ENCODE measurements at places on chromosomes 2 and 18. TPM values are rescaled to one million over a fixed set of nuclear protein-coding genes. Genes with fewer than 3 reads are reported as not detected.

The CAD gene
- polyA plus RNA-seq = 45.3 TPM

The GAREM1 gene
- 8.9 TPM for polyA plus RNA-seq

The MERTK gene
- polyA plus RNA-seq = 9.1 TPM

The CYB5A gene
- 32.1 TPM for polyA plus RNA-seq

The NTSR2 gene
- polyA plus RNA-seq = not detected

The CDH19 gene
- polyA plus RNA-seq = 3.5 TPM

The FBXO15 gene
- 1.1 TPM for polyA plus RNA-seq

The SYT4 gene
- polyA plus RNA-seq = 0.16 TPM

The ANKRD23 gene
- polyA plus RNA-seq = 2.9 TPM

The ZNF521 gene
- 43.8 TPM for polyA plus RNA-seq

The CEP192 gene
- 16.8 TPM for polyA plus RNA-seq

The SP9 gene
- polyA plus RNA-seq = 0.66 TPM

The SULT1C4 gene
- 16.7 TPM for polyA plus RNA-seq

GRCh38 chr2:263022-263738 lies 652 bp downstream of the SH3YL1 start:
- no peak for DNase-seq

- DNase-seq = no peak
These were observed 29.7 kb downstream of the CCDC141 start for GRCh38 chr2:179020156-179020750.

DNA sequence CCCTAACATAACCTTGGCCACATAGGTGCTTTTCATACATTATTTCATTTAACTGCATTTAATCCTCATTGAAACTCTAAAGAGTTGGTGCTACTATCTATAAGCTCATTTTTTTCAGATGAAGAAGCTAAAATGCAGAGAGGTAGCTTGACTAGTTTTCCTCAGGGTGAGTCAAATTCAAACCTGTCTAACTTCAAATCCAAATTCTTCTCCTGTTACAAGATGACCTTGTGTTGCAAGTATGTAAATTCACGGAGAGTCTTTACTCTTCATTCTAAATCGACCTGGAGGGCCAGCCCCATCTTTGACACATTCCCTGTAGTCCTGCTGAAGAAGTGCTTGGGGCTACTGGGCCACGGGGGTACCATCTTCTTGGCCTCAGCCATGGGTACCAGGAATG lies 8.2 kb upstream of the SETBP1 start:
- no peak for DNase-seq

- DNase-seq = no peak
These were observed 28.4 kb downstream of the M1AP start for GRCh38 chr2:74619651-74620297.

GRCh38 chr2:205107810-205108209 lies 562.5 kb downstream of the PARD3B start:
- no peak for DNase-seq

DNA sequence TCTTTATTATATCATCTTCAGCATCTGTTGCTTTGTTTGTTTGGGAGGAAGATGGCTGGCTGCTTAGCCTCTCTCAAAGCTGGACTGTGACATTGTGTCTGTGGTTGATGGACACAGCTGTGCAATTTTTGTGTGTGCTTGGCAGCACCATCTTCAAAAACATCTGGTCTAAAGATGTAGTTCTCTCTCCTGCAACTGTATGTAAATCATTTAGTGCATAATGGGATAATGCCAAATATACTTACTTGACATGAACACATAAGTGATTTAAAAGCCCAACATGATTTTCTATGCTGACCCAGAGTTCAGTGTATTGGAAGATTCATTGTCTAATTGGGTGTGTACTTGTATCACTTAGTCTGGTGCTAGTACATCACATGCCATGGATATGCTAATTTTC lies 112.2 kb downstream of the MAP4K4 start:
- peak; percentile 72 for DNase-seq

DNA sequence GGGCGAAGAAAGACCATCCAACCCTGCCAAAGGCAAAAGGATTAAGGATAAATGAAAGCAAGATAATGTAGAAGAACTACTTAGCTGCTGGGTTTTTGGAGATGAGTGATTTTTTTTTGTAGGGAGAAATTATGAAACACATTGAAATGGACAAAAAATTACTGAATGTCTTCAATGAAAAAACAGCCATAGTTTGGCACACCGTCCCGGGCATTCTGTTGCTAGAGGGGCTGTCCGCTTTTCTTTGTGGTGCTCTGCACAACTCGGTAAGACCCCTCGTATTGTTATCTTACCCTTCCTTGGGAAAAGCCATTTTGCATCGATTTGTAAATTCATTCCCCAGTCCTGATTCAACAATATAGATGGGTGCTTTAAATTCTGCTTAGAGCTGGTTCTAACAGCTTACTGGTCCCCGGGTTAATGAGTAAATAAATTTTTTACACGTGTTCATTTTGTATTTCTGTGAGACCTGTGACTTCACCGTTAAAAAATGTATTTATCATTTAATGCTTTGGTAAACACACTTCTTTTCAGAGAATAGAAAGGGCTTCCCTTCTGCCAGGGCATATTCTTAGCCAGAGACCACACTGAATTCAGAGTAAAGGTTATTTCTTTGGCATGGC lies 912 bp upstream of the LAPTM4A start:
- DNase-seq = no peak

DNA sequence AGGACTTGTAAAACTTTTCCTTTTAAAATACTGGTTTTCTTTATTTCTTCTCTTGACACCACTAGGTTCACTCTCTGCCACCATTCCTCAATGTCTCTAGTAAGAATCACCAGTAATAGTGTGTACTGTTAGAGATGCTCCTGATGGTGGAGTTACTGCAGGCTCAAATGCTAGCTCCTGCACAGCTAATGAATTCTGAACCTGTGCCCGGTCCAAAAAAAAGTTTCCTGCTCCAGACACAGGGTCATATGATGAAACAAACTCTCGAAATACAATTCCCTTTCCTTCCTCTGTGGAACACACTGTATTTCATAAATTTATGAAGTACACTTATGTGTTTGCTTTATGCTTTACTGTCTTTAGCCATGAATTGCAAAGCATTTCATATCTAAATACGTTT lies 19.2 kb downstream of the PMS1 start:
- peak; percentile 14 for DNase-seq

- no peak for DNase-seq
These were observed 872.6 kb downstream of the BCL11A start for GRCh38 chr2:59680863-59681262.

GRCh38 chr18:7904529-7904928 lies 337.4 kb downstream of the PTPRM start:
- no peak for DNase-seq

DNA sequence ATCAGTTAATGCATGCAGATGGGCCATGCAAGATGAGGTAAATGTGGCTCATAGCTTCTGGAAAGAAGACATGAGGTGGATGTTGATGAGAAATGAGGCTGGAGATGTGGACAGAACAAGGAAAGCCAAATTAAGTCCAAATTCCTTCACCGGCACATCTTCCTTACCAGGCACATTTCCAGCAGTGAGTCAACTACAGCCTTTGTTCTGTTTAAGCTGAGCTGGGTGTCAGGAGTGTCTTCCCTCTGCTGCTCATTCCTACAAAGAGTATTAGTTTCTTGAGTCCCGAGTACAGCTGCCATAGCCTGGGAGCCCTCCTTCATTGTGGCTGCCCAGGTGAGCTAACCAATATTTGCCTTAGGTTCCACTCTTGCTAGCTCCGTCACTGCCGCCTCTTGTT lies 945.0 kb downstream of the SLC4A3 start:
- no peak for DNase-seq

GRCh38 chr2:233643128-233643527 lies 6.9 kb downstream of the UGT1A10 start:
- DNase-seq = no peak

DNA sequence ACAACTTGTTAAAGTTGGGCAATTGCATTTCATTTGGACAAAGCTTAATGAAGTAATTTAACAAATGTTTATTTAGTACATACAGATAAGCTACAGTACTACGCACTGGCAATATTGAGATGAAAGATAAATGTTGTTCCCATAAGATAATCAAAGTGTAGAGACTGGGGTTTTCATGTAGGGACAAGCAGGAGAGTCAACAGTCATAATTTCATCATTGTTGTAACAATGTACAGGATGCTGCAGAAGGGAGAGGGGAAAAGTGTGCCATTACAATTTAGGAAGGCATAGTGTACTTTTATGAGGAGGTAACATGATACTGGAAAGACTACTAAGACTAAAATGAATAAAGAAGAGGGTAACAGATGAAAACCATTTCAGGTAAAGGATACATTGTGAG lies 441.6 kb downstream of the ERBB4 start:
- no peak for DNase-seq

DNA sequence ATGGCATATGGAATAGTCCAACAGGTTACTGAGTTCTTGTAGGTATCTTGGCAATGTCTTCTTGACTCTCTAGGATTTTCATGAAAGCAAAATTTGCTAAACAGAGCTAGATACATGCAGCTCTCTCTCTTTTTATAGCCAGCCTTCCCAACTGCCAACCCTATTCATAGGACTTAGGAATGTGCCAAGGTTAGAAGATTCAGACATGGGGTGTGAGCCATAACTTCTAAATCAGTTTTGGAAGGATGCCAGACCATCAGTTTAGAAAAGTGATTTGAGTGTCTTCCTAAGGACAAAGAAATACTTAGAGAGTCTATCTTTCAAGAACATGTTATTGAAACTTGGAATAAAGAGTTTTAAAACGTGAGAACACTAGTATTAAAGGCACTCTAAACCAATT lies 619.5 kb upstream of the FANCL start:
- no peak for DNase-seq

DNA sequence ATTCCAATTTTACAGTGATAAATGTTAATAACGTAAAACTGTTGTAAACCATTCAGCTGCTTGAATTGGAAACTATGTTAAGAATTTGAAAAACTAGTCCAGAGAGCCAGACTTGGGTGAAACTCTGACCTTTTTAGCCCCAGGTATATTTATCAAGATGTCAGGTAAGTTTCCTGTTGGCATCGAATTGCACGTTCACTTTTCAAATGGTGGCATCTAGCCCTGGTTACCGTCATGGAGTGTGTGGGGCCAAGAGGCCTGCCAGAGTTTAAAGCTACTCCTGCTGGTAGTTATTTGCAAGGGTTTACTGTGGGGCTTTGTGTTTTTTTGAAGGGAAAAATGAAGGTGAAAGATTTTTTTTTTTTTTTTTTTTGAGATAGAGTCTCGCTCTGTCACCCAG lies 109.9 kb downstream of the WDSUB1 start:
- DNase-seq = no peak

DNA sequence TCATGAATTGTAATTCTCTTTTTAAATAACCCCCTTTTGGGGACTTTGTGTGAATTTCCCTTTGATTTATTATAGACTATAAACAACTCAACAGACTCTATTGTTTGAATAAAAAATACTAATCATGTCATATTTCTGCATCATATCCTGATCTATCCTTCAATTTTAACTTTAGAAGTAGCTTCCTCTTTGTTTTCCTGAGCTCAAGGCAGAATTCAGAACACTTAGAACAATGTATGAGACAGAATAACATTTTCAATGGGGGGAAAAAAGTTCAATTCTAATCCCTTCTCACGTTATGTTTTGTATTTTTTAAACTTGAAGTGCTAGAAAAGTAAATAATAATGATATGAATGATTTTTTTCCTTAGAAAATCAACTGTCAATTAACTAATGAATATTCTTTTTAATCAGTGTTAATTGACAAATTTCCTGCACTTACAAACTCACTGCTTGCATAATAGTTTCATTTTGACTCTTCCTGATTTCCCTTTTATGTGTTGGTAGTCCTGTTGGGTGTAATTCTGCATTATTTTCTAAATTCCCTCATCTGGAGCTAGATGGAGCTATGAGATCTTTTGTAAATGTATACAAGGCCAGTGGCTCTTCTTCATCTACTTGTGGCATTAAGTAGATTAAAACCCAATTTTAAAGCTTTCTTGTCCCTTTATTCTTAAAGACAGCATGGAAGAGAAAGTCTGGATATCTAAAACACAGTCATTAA lies 326.1 kb downstream of the PARD3B start:
- DNase-seq = peak; percentile 15

DNA sequence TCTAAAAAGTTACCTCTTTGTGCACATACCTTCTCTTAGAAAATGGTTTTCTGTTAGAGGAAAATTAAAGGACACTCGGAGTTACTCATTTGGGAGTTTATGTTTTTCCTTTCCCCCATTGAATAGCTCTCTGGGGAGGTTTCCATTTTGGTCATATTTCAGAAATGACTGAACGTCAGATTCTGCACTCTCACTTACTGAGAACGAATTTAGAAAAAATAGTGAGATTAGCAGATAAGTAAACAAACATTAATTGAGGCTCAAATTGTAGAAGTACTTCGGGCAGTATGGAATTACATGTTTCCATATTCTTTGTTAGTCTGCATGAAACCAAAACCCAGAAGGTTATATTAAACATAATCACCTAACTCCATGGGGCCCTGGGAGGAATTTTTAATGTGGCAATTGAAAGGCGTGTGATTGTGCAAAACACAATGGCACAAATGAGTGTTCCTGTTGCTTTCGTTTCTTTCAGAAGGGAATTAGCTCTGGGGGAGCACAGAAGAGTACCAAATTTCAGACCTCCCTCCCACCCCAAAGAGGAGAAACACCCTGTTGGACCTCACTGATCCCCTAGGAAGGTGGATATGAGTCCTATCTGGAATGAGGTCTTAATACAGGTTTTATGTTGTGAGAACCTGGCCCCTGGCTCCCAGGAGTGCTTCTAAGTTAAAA lies 212.3 kb downstream of the BCL2 start:
- no peak for DNase-seq

DNA sequence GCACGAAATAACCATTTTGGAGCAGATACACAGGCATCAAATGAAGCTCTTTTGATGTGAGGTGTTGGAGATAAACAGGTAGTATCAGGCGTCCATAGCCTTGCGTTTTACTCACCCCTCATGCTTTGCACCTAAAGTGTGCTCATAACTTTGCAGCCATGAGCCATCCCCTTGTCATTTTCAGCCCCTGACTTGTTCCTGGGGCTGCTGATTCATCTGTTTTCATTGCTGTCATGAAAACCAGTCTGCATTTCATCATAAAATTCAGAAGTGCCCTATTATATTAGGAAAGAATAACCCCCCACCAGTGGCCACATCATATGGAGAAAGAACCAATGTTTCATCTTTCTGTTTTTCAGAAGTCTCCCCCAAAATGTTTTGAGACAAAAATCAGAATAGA lies 329.7 kb upstream of the NRP2 start:
- no peak for DNase-seq

GRCh38 chr18:54671291-54671881 lies 80.3 kb downstream of the DYNAP start:
- peak; percentile 28 for DNase-seq

- DNase-seq = no peak
These were observed 22.2 kb upstream of the ASNSD1 start for GRCh38 chr2:189639007-189639609.

Data from muscle of arm (tissue), 14 donors.